IMR-90 (cell line): ENCODE measurements at places on chromosomes 12 and 14. TPM values are rescaled to one million over a fixed set of nuclear protein-coding genes. Genes with fewer than 3 reads are reported as not detected.

Gene DCD
- total RNA-seq, result not detected in 2 replicates

Gene VTI1B
- total RNA-seq, result 69.7 and 90.2 TPM in 2 replicates

Gene TMTC2
- total RNA-seq, result 1.4 TPM in 2 replicates

Gene IKBIP
- 37.1 and 88.3 TPM in 2 replicates for total RNA-seq

Gene CACNA2D4
- 0.18 and 0.28 TPM in 2 replicates for total RNA-seq

Gene SLC5A8
- total RNA-seq, result not detected in 2 replicates

Gene CLEC1A
- not detected in 2 replicates for total RNA-seq

Gene CCDC184
- under 0.01 and 0.18 TPM in 2 replicates for total RNA-seq

Gene TSPAN19
- total RNA-seq, result not detected in 2 replicates

Gene LRRC10
- total RNA-seq, result not detected in 2 replicates

Gene FLRT2
- 11.1 and 13.1 TPM in 2 replicates for total RNA-seq

Gene FOXN4
- total RNA-seq, result not detected in 2 replicates

Gene OR6C2
- total RNA-seq, result not detected in 2 replicates

Gene TAS2R43
- total RNA-seq, result 0.90 and 1.9 TPM in 2 replicates

Gene EPYC
- total RNA-seq, result not detected in 2 replicates

Gene VASH1
- 1.9 and 2.0 TPM in 2 replicates for total RNA-seq

Gene CCDC196
- not detected in 2 replicates for total RNA-seq

Gene TSHR
- not detected in 2 replicates for total RNA-seq

Gene POTEG
- not detected in 2 replicates for total RNA-seq
